Left lung (tissue), 14 donors: ENCODE measurements at places on chromosomes 2 and 18. TPM values are rescaled to one million over a fixed set of nuclear protein-coding genes. Genes with fewer than 3 reads are reported as not detected.

The GALNT13 gene
- 1.1 TPM for total RNA-seq

The CDH20 gene
- total RNA-seq: 0.17 TPM

The GALR1 gene
- total RNA-seq: not detected

The CHRND gene
- total RNA-seq: not detected

The GGCX gene
- total RNA-seq: 126 TPM

The TPO gene
- total RNA-seq: not detected

The RAB12 gene
- total RNA-seq: 41.4 TPM

The HAAO gene
- 6.2 TPM for total RNA-seq

The LYPD1 gene
- 5.6 TPM for total RNA-seq

The RSAD2 gene
- 23.1 TPM for total RNA-seq

The SERPINB3 gene
- not detected for total RNA-seq

The SOX11 gene
- total RNA-seq: 0.23 TPM
